GM12878 (cell line): ENCODE measurements at places on chromosomes 4 and X. TPM values are rescaled to one million over a fixed set of nuclear protein-coding genes. Genes with fewer than 3 reads are reported as not detected.

- no peak for DNase-seq
Observed at GRCh38 chr4:126182786-126183185, 868.0 kb downstream of the FAT4 start.

DNA sequence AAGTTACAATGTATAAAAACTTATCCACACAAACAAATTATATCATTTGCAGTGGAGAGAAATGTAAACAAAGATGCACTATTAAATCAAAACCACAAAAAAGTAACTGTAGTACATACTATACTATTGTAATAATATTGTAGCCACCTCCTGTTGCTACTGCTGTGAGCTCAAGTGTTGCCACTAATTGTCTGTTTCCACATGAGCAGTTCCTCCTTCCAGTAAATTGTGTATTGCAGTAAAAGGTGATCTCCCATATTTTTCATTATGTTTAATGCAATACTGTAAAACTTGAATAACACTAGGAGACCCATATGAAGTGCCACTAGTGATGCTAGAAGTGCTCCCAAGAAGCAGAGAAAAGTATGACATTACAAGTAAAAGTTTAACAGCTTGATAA is 11.7 kb downstream of the LIN54 start:
- no peak for DNase-seq

Gene EMCN
- total RNA-seq: not detected in 2 replicates

Gene RHOH
- 64.5 and 65.7 TPM in 2 replicates for total RNA-seq

DNA sequence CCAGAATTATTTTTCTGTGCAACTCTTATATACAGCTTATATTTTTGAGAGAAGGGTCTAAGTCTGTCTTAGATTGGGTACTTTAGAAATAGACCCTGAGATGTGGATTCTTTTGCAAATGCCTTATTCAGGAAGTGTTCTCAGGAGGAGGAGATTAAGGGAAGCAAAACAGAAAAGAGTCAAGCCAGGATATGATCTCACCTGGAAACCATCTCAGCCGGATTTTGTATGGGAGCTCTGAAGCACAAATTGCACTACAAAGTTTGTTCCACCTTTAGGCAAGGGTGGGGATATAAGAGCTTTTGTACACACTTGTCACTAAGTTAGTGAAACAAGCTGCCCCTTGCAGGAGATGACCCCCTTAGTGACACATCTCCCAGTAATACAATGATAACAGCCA is 121.2 kb upstream of the GRPR start:
- DNase-seq: no peak

Gene CFAP47
- total RNA-seq: 0.03 and 0.13 TPM in 2 replicates
